ENCODE measurements at places on chromosomes 6 and 20. TPM values are rescaled to one million over a fixed set of nuclear protein-coding genes. Genes with fewer than 3 reads are reported as not detected.

SLC35A1 gene
- total RNA-seq, result 16.9 TPM

SDC4 gene
- total RNA-seq, result 98.4 TPM

SLC22A2 gene
- total RNA-seq, result not detected

PDE10A gene
- total RNA-seq, result 89.7 TPM

MTFR2 gene
- total RNA-seq, result 0.83 TPM

SNX9 gene
- total RNA-seq, result 98.8 TPM

HCRTR2 gene
- not detected for total RNA-seq

PPP1R3G gene
- total RNA-seq, result 2.8 TPM

PBOV1 gene
- total RNA-seq, result not detected

DSN1 gene
- total RNA-seq, result 6.4 TPM

FAM83C gene
- not detected for total RNA-seq

HNF4A gene
- not detected for total RNA-seq

HAO1 gene
- total RNA-seq, result not detected

BPIFA1 gene
- not detected for total RNA-seq

SLC24A3 gene
- 1.6 TPM for total RNA-seq

PRELID3B gene
- total RNA-seq, result 85.8 TPM

ZFP57 gene
- total RNA-seq, result not detected

SLC17A2 gene
- total RNA-seq, result not detected

GRM1 gene
- under 0.01 TPM for total RNA-seq

HTR1E gene
- not detected for total RNA-seq

MYLK4 gene
- total RNA-seq, result 0.57 TPM

GTSF1L gene
- not detected for total RNA-seq

SLC44A4 gene
- total RNA-seq, result not detected

C20orf144 gene
- total RNA-seq, result 0.09 TPM

SPO11 gene
- total RNA-seq, result not detected

MATN4 gene
- total RNA-seq, result not detected

NFS1 gene
- 25.7 TPM for total RNA-seq

SAMD5 gene
- 0.43 TPM for total RNA-seq

AHCY gene
- total RNA-seq, result 90.7 TPM

DDO gene
- total RNA-seq, result 1.3 TPM

OR2H1 gene
- 0.14 TPM for total RNA-seq

ELOVL2 gene
- total RNA-seq, result 3.9 TPM
